ENCODE measurements at places on chromosomes 13 and 19.

GRCh38 chr13:51000061-51000460, 90.5 kb downstream of the RNASEH2B start:
- no peak for DNase-seq

DNA sequence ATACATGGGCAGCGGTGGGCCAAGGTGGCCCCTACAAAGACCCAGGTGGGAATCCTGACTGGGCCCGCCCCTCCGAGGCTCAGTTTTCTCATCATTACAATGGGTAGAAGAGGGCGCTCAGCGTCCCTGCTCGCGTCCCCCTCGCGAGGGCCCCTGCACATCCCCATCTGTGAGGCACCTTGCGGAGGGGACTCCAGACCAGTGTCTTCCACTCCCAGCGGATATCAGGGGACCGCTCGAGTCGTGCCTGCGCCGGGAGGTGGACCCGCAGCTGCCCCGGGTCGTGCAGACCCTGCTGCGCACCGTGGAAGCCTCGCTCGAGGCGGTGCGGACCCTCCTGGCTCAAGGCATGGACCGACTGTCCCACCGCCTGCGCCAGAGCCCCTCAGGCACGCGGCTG, 15.3 kb upstream of the COLGALT1 start:
- DNase-seq, result no peak

- DNase-seq, result no peak
These were observed 103.5 kb upstream of the RAP2A start for GRCh38 chr13:97330448-97330847.

DNA sequence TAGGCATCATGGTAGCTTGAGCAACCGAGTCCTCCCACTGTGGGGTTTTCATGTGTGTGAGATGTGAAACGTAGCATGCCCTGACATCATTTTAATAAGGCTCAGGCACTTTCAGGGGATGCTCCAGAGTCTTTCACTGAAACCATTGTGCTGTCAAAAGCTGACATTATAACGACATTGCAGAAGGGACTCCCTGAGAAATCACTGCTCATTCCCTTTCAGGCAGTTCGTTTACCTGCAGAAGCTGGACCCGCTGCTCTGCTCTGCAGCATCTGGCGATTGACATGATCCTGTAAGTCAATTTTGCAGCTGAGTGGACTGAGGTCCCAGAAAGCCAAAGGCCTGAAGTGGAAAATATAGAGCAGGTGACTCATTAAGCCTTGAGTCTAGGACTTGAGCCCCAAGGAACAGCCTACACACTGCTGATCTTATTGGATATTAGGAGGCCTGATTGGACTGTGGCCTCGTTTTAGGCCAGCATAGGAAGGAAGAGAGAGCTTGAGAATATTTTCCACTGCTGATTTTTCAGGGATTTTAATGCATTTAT, 54.0 kb upstream of the CNMD start:
- DNase-seq, result no peak

- DNase-seq, result no peak
These were observed 55.1 kb downstream of the SLAIN1 start for GRCh38 chr13:77752512-77753069.

DNA sequence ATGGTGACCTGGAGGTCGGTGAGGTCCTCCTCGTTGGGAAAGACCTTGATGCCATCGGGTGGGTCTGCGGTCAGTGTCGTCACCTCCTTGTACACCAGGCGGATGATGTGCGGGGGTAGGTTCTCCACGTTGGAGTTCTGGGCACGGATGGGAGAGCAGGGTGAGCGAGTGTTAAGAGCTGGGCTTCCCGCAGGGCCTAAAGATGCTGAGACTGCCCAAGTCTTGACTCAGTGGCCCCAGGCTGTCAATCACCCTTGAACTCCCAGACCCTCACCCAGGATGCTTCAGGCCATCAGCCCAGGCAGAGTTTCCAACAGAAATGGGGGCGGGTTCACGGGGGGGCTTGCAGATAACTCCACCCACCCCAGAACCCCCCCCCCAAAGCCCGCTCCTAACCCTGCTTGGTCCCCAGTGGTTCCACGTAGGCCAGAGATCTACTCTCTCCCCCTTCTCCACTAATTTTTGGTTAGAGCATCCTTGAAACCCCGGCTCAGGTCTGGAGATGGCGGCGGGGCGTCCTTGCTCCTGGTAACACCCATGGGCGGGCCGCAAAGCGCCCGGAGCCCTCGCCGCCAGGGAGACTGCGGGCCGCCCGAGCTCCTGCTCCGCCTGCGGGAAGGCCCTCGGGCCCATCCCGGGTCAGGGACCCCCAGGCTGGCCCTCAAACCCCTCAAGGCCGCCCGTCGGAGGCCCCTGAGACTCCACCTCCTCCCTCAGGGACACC, 600 bp downstream of the UBE2S start:
- no peak for DNase-seq

DNA sequence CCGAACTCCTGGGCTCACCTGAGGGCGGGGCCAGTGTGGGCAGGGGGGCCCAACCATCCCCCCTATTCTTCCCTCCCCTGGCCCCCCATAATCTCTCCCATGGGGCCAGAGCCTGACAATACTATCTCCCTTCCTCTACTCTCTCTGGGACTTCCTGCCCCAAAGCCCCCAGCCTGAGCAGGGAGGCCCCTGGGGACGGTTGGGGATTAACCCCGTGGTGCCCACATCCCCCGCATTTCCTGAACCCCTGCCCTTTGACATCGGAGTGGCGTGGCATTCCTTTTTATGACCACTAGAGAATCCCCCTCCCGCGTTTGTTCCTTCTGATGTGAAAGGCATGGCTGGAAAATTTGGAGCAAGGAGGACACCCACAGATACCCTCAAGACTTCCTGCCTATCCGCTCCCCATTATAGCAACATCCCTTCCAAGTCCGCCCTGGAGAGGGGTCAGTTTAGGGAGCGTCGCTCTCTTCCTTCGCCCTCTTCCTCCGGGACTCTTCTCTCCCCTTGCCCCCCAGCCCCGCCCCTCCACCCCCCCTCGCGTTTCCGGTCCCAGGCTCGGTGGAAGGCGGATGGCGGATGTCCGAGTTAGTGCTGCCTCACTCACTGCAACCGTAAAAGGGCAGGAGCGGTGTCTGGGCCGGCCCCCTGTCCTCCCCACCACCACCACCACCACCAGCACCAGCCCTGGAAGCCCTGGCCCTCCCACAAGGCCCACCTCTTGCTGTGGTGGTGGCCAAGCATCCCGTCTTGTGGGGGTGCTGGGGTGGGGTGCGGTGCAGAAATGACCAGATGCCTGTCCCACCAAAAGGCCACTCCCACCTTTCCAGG, 1.8 kb downstream of the VASP start:
- no peak for DNase-seq

GRCh38 chr13:103354171-103354570, 288.0 kb upstream of the SLC10A2 start:
- DNase-seq, result no peak

- no peak for DNase-seq
These were observed 7.9 kb downstream of the MAP1S start for GRCh38 chr19:17726964-17727773.

- DNase-seq, result no peak
These were observed 30.2 kb downstream of the PDCD5 start for GRCh38 chr19:32611161-32611560.

- no peak for DNase-seq
These were observed 7.2 kb downstream of the CPB2 start for GRCh38 chr13:46097663-46098062.

- no peak for DNase-seq
These were observed 1.6 kb downstream of the PKN1 start for GRCh38 chr19:14434543-14435319.

- DNase-seq, result no peak
These were observed 21.6 kb downstream of the FAM124A start for GRCh38 chr13:51243832-51244231.

GRCh38 chr19:8403098-8403819, 9.8 kb upstream of the MARCHF2 start:
- no peak for DNase-seq

DNA sequence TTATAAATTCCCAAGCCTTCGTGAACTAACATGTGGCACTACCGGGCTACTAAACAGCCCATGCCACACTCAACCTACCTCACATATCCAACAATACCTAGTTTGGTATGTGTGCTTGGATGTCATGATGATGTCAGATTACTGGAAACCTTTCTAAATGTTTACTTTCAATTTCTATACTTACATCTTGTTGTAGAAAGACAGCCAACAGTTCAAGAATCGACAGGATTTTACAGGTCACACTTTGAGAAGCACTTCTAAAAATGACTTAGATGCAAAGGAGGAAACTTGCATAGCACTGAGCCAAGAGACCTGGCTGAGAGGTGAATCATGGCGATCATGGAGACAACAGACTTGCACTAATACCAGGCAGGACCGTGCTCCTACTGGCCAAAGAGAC, 209.9 kb downstream of the COL4A1 start:
- no peak for DNase-seq

DNA sequence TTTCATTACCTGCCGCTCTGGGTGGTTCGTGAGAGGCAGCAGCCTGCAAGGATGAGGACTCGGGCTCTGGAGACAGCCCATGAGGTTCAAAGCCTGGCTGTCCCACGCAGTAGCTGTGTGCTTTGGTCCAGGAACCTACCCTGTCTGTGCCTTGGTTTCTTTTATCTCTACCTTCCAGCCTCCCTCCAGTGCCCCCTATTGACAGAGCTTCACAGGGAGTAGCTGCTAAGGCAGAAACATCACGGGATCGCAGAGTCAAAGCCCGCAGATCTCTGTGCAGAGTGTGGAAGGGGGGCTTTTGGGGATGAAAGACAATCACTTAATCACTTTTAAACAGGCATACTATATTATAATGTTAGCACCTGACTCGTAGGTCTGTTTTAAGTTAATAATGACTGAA, 16.2 kb downstream of the ZNF71 start:
- DNase-seq, result no peak

GRCh38 chr19:10544242-10544752, 593 bp downstream of the ATG4D start:
- no peak for DNase-seq

GRCh38 chr13:86554066-86554465, 754.8 kb upstream of the SLITRK6 start:
- no peak for DNase-seq

GRCh38 chr13:105788530-105788929, 746.9 kb downstream of the EFNB2 start:
- no peak for DNase-seq

DNA sequence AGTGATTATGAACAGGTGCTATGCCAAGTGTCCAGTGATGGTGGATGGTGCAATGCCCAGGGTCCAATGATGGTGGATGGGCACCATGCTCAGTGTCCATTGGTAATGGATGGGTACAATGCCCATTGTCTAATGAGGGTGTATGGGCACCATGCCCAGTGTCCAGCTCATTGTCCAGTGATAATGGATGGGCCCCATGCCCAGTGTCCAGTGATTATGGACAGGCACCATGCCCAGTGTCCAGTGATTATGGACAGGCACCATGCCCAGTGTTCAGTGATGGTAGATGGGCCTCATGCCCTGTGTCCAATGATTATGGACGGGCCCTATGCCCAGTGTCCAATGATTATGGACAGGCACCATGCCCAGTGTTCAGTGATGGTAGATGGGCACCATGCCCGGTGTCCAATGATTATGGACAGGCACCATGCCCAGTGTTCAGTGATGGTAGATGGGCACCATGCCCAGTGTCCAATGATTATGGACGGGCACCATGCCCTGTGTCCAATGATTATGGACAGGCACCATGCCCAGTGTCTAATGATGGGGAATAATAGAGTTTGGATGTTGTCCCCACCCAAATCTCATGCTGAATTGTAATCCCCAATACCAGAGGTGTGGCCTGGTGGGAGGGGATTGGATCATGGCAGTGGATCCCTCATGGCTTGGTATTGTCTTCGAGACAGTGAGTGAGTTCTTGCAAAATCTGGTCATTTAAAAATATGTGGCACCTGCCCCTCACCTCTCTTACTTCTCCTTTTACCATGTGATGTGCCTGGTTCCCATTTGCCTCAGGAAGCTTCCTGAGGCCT, 87.8 kb downstream of the ANKRD10 start:
- DNase-seq, result no peak

DNA sequence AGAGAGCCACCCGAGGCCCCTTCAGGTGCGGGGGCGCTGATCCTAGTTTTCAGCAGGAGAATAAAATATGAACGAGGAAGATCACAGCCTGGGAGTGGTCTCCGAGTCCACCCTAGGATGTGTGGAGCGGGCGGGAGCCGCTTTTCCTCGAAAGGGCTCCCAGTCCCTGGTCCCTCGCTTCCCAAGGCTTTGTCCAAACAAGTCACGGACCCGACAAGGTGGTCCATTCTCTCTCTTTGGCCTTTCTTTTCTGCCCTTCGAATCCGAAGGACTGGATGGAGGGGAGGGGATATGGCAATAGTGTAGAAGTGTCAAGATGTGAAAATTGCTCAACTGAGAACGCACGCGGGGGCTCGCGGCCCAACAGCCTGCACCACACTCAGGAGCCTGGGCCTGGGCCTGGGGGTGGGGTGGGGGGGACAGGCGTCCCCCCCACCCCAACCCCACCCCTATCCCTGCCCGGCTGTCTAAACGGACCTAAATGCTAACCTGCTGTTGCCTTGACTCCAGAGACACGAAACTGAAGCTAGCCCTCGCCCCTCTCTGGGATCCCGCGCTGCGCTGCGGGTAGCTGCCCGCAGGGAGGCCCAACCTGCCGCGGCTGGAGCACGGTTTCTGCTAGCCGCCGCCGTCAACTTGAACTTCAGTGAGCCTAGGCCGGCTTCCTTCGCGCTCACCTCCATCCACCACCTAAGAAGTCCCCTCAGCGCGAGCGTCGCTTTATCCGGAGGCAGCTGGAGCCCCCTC, 7.1 kb downstream of the ZIC2 start:
- no peak for DNase-seq

GRCh38 chr13:75302071-75302698, 179.8 kb downstream of the TBC1D4 start:
- no peak for DNase-seq

DNA sequence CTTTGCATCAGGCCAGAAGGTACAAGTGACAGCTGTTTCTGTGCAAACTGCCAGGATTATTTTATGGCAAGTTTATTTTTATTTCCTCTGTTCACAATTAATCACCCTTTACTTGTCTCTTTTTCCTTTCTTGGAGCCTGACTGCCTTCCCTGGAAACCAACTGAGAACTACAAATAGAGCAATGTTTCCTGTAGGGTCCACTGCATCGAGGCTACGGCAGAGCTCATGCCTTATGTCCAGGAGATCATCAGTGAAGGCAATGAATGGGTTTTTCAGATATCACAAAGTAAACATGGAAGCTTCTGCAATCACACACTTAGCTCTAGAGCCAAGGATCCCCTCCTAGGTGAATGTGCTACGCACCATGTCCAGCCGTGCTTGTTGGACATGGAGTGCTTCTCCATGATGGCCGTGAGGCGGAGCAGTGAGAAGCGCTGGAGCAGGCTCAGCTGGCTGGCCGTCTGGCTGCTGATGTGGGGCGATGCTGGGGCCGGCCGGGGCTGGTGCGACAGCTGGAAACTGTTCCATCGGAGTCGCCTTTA, 110.9 kb downstream of the KL start:
- DNase-seq, result no peak

DNA sequence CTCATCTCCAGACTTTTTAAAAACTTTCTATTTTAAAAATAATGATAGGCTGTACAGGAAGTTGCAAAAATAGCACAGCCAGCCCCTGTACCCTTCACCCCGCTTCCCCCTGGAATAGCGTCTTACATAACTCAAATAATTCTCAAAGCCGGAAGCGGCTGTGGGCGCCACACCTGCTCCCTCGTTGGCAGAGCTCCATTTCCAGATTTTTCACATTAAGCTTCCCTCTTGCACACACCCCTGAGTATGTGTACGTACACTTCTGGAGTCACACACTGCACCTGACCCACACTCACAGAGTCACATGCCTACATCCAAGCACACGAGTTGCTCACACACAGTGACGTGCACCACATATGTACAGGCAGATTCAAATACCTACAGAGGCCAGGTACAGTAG, 24.9 kb upstream of the DPP9 start:
- DNase-seq, result no peak

Data from activated T-cell treated with anti-CD3 and anti-CD28 coated beads for 24 hours (primary cell).